Right ventricle myocardium superior (tissue), 1 donor: ENCODE measurements at places on chromosomes 2 and 18. TPM values are rescaled to one million over a fixed set of nuclear protein-coding genes. Genes with fewer than 3 reads are reported as not detected.

GRCh38 chr2:138090330-138090729 is 126.1 kb downstream of the HNMT start:
- DNase-seq, result no peak

DNA sequence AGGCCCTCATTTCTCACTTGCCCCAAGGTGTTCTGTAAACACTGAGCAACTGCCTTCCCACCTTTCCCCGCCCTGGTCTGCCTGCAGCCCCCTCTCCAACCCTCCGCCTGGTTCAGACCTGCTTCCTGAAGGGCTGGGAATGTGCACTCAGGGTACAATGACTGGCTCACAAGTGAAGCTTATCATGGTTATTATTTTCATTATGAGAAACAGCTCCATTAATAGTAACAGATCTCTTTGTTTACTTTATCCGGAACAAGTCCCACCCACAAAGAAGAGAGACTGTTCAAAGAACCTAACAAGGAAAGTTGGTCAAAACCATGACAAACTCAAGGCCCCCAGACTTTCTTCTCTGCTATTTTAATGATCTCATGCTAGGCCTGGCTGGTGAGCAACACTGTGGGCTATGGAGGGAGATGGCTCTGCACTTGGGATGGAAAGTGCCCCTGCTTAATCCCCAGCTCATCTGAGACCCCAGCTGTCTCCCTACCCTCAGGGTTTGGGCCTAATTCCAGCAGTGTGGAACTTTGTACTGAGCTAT is 36.7 kb downstream of the ARHGAP25 start:
- DNase-seq, result no peak

IL1A gene
- not detected for total RNA-seq

HOXD13 gene
- not detected for total RNA-seq

NEU2 gene
- not detected for total RNA-seq

DNA sequence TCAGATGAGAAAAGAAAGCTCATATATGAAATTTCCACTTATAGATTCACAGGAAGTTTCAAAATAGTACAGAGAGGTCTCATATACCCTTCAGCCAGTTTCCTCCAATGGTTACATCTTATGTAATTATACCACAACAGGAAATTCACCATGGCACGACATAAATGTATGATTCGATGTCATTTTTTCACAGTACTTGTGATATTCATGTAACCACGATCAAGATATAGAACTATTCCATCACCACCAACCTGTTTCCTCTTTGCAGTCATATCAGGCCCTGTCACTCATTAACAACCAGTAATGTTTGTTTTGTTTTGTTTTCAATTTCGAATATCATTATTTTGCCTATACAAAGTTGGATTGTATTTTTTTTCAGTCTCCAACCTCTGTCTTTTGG is 314.3 kb upstream of the POU3F3 start:
- no peak for DNase-seq

DNA sequence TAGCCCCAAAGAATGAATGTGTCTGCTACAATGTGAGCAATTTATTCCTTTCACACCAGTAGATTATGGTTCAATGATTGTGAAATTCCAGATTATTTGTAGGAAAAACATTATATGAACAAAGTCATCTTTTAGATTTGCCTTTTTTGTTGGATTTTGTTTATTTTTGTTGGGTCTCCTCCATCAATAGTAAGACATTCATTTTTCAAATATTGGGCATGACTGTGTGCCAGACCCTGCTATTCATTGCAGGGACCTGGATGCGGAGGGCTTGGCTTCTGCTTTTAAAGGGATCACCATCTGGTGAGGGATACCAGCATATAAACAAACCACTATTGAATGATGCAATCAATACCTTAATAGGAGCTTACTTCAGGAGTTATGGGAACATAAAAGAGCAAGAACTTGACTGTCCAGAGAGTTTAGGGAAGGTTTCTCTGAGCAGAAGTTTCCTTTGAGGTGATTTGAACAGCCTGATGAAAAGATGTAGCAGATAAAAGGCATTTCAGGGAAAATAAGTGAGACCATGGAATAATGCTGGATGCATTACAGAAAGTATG is 486.7 kb downstream of the EPHA4 start:
- DNase-seq, result no peak

DNA sequence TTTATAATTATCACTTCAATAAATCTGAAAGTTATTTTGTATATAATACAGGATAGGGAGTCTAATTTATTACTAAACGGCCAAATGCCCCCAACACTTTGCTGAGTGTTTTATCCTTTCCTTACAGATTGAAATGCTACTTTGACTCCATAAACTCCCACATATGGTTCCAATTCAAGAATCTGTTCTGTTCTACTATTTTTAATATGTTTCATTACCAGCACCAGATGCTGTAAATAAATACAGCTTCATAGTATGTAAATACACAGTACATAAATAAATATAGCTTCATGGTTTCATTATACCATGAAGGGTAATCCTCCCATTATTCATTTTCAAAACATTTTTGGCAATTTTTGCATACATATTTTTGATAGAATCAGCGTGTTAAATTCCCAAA is 34.0 kb upstream of the MREG start:
- no peak for DNase-seq

- no peak for DNase-seq
Observed at GRCh38 chr2:102296449-102296848, 14.9 kb upstream of the IL1RL1 start.

RNF125 gene
- 3.8 TPM for total RNA-seq

- no peak for DNase-seq
Observed at GRCh38 chr2:61353909-61354308, 117.0 kb downstream of the USP34 start.

DNA sequence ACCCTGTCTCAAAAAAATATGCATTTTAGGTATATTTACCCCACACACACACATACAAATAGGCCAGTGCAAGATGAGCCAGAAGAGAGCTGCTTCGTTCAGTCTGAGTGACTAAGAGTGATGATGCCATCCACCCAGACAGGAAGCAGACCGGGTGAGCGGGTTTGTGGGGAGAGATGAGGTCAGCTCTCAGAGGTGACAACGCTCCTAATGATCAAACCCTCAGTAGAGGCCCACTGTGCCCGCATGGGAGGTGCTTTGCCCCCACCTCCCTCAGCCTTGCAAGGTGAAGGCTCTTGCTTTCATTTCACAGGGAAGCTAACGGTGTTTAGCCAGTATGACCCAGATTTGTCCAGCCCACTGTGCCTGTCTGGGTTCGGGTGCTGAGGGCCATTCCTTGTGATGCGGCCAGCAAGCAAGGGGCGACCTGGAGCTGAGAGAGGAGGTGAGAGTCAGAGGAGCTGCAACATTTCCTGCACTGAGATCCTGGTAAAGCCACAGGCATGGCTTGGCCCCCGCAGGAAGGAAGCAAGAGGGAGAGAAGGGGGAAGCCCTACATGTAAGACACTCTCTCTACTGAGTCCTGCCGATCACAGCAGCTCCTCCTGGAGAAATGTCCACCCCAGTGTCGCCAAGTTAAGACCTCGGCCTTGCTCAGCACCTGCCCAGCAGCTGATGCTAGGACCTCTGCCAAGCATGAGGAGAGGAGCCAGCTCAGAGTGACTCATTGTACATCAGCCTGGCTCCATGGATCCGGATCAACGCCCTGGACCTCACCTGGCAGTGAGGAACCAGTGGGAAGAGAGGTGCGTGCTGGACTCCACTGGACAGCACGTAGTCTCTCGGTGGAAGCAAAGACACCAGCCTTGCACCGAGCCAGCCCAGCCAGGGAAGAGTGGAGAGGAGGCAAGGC is 37.0 kb downstream of the NIFK start:
- no peak for DNase-seq
